Stimulated activated CD4-positive, alpha-beta T cell treated with anti-CD3 and anti-CD28 coated beads, Interleukin-12 subunit alpha, Interleukin-12 subunit beta, amount 100 ng/mL, for 4 hours (primary cell): ENCODE measurements at places on chromosomes 11 and 22.

DNA sequence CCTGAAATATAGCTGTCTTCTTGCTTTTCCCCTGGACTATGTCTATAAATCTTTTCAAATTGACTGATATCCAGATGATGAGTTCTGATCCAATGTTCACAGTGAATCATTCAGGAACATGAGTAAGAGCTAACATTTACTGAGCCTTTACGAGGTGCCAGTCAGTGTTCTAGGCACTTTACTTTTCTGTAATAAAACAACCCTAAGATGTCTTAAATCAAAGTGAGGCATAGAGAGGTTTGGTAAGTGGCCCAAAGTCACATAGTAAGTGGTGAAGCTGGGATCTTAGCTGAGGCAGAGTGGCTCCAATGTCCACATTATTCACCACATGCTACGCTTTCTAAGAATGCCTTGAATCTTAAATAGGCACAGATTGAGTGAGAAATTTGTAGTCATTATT is 79.9 kb upstream of the OR4C15 start:
- DNase-seq: no peak

GRCh38 chr22:41844513-41844912 is 11.6 kb downstream of the SREBF2 start:
- DNase-seq: no peak

- DNase-seq: peak; percentile 43
Measured at GRCh38 chr11:11155962-11156815, 196.9 kb downstream of the CSNK2A3 start.

GRCh38 chr11:12668166-12668565 is 6.1 kb upstream of the TEAD1 start:
- DNase-seq: no peak

DNA sequence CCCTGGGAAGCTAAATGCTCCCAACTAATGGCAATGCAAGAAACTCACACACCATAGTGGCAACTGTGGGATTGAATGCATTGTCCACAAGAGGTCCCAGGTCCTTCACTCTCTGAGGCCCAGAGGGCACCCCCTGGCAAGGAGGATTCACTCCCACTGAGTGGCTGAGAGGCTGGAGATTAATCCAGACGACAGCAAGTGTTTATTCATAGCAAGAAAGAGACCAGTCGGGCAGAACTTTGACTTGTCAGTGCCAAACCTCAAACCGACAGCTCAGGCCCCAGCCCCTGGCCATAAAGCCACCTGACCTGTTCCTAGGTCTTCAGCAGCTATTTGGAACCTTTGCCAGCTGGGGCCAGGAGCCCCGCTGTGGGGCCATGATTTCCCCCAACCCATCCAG is 54.5 kb upstream of the MPEG1 start:
- no peak for DNase-seq

DNA sequence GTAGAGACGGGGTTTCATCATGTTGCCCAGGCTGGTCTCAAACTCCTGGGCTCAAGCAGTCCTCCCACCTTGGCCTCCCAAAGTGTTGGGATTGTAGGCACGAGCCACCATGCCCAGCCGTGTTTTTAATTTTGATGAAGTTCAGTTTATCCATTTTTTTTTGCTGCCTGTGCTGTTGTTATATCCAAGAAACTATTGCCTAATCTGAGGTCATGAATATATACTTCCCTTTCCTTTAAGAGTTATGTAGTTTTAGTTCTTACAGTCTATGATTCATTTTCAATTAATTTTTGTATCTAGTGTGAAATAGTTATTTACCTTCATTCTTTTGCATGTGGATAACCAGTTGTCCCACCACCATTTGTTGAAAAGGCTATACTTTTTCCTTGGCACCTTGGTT is 50.3 kb upstream of the SORL1-AS1 start:
- DNase-seq: no peak

DNA sequence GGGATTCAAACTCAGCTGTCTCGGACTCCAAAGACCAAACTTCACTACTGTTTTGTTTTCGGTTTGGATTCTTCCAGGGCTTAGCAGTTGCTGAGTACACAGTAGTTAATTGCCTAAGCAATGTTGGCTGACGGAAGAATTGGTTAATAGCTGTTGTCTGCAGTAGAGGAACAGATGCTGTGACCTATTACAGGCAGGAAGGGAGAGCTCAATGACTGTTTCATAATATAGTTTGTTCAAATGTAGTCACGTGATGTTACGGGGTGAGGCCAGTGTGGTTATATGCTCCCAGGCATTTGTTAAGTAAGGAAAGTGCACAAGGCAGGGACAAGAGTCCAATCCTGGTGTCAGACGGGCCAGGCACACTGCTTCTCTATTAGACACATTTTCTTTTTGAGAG is 222.6 kb upstream of the CCDC90B start:
- no peak for DNase-seq

DNA sequence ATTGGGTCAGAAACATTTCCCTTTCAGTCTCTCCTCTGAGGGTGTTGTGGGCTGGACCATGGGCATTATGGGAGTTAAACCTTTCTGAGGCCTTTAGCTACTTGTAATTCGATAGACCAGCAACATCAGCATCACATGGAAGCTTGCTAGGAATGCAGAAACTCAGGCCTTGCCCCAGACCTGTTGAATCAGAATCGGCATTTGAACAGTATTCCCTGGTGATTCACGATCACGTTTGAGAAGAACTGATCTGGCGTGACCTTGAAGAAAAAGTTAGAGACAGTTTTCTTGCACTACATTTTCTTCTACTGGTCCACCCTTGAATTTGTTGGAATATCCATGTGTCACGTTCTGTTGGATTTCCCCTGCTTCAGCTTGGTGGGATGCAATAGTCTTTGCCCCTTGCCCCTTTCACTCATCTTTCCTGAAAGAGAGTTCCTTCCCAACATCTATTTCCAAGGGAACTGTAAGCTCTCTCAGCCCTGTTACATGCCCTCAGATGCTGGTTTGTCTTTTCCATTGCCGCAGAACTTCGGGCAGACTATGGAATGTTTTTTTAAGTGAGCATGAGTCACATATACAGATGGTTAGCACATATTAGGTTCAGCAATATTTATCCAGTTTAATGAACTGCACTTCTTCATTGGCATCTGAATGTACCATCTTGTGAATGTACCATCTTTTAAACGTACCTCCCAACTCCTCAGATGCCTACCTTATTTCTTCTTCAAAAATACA is 23.9 kb downstream of the EHF start:
- DNase-seq: no peak

- DNase-seq: no peak
Measured at GRCh38 chr11:107494055-107494454, 36.4 kb upstream of the CWF19L2 start.

DNA sequence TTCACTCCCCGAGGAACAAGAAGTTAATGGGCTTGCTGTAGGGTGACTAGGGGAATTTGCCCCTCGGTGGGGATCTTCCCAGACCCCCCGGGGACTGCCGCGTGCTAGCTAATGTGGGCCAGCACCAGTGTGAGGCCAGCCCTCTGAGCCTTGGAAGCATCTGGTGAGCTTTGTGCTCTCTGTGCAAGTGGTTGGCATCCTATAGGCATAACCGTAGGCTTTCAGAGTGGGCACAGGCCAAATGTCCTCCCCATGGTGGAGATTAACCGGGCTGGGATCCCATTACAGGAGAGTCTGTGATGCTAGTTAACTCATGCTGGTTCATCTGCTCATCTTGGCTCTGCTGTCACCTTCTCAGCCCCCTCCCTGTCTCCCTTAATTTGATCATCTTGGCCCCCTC is 125.7 kb downstream of the TRIM29 start:
- DNase-seq: no peak

GRCh38 chr22:47301820-47302475 is 539.5 kb downstream of the TBC1D22A start:
- no peak for DNase-seq

- no peak for DNase-seq
Measured at GRCh38 chr22:41036924-41037323, 55.5 kb upstream of the EP300 start.

GRCh38 chr11:1518301-1518700 is 31.7 kb upstream of the MOB2 start:
- DNase-seq: no peak

DNA sequence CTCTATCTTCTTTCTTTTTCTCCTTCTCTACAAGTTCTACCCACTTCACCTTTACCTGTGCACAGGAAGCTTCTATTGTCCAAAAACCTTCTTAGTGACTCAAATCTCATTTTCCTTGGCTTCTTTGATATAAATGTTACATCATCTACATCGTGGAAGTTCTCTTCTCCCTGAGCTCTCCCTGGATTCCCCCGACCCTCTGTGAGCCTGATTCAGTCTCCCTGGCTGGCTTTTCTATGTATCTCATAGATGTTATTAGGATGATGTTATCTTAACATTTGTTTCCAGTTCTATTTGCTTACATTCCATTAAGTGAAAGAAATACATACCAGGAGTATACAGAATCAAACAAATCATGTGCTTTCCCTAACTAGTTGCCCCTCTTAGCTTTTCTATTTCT is 235.8 kb upstream of the PITPNB start:
- no peak for DNase-seq

- no peak for DNase-seq
Measured at GRCh38 chr11:124753205-124753604, 1.1 kb upstream of the VSIG2 start.

DNA sequence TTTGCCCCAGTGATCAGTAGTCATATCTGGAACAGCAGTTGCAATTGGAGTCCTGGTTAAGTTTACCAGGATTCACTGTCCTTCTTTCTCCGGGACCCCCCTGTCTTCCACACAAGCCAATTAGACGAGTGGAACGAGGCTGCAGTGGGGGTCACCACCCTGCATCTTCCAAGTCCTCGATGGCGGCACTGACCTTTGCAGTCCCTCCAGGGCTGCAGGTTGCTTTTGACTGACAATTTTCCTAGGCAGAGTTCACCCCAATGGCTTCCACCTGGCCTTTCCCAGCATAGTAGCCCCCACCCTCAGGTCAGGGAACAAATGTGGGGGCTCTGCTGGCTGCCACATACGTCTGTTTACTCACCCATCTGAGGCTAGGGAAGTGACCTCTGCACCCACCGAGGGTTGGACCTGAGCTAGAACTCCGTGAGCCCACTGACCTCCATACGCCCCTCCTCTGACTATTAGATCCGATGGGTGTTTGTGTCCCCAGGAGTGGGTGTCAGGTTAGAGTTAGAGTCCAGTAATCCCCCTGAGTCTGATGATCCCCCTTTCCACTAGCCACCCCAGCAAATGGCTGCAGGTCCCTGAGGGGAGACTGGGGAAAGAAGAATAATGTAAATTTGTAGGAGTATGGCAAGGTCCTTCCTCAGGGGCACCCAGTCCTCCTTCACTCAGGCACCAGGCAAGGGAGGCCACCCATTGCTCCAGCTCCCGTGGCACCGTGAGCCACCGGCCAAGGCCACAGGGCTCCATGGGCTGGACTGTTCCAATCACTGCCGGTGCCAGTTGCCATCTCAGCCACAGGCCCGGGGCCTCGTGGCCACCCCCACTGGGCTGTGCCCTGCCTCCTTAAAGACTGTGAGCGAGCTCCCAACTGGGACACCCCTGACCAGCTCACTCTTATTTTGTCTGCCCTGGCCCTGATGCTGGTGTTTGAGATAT is 5.5 kb downstream of the C11orf21 start:
- DNase-seq: no peak

- no peak for DNase-seq
Measured at GRCh38 chr22:35477911-35478582, 62.6 kb upstream of the RASD2 start.

DNA sequence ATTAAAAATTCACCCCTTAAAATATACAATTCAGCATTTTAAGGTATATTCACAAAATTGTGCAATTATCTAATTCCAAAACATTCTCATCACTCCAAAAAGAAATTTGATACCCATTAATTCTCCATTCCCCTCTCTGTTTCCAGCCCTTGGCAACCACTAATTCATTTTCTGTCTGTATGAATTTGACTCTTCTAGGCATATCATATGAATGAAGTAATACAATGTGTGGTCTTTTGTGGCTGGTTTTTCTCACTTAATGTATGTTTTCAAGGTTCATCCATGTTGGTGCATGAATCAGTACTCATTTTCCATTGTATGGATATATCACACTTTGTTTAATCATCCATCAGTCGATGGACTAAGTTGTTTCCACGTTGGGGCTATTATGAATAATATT is 29.0 kb upstream of the ACCSL start:
- no peak for DNase-seq

- no peak for DNase-seq
Measured at GRCh38 chr22:32605576-32605975, 131.0 kb downstream of the FBXO7 start.

GRCh38 chr22:28948424-28948823 is 65.1 kb downstream of the ZNRF3 start:
- no peak for DNase-seq

- DNase-seq: no peak
Measured at GRCh38 chr11:114783805-114784204, 105.5 kb downstream of the NXPE2 start.

GRCh38 chr11:67050139-67050538 is 6.5 kb upstream of the RHOD start:
- no peak for DNase-seq

DNA sequence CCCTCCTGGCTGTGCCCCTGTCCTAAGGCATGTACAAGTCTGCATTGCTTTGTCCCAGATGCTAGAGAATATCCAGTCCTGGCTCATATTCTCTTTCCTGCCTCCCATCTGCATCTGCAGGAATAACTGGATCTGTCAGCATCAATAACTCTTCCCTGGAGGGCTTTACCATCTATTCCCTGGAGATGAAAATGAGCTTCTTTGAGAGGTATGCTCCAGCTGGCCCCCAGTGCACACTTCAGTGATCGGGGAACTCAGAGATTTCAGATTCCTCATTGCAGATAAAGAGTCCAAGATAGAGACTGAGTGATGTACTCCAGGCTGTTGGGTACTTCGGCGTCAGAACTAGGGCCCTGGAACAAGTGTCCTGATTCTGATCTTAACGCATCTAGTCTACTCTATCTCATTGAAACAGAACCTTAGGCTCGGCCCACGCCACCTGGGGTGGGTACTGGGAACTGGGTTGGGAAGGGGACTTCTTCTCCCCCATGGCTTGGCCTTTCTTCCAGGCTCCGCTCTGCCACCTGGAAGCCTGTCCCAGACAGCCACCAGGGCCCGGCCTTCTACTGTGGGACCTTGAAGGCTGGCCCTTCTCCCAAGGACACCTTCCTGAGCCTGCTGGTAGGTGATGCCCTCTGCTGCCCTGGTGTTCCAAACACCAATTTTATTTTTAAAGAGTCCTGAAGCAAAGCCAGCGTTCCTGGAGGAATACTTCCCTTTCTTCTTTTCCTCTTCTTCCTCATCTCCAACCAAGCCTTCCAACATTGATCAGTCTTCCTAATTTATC is 17.8 kb upstream of the GLB1L2 start:
- no peak for DNase-seq

GRCh38 chr11:60834742-60835533 is 7.0 kb upstream of the CCDC86 start:
- DNase-seq: no peak

- DNase-seq: no peak
Measured at GRCh38 chr11:64834723-64835615, 9.5 kb downstream of the CDC42BPG start.

DNA sequence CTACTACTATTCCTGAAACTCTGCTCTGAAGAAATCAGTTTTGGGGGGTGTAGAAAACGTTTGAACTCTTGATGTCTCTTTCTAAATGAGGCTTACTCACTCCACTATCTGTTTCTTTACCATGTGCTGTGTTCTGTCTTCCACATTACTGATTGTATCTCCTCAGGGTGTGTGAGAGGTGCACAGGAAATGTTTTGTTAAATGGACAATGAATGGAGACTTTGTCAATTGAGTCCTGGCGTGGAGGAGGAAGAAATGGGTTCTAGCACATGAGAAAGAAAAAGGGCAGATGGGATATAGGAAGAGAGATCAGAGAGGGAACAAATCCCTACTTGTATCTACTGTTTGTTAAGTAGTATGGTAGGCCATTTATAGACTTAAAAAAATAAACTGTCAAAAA is 577.1 kb upstream of the CCDC90B start:
- no peak for DNase-seq

GRCh38 chr11:98565311-98565710 is 455.4 kb upstream of the CNTN5 start:
- no peak for DNase-seq
